ENCODE measurements at places on chromosomes 7 and 10. TPM values are rescaled to one million over a fixed set of nuclear protein-coding genes. Genes with fewer than 3 reads are reported as not detected.

The PNLIPRP1 gene
- not detected for total RNA-seq

The AQP1 gene
- total RNA-seq, result 243 TPM

The MRLN gene
- not detected for total RNA-seq

The TEX36 gene
- total RNA-seq, result not detected

The CNPY4 gene
- total RNA-seq, result 14.5 TPM

The CYP3A4 gene
- total RNA-seq, result not detected

The ASZ1 gene
- not detected for total RNA-seq

Measured in vagina (tissue), 2 donors.